Activated gamma-delta T cell treated with anti-CD3 and anti-CD28 coated beads, Interleukin-2, amount 50 U/mL, for 16 hours (primary cell): ENCODE measurements at places on chromosomes 3 and 15.

DNA sequence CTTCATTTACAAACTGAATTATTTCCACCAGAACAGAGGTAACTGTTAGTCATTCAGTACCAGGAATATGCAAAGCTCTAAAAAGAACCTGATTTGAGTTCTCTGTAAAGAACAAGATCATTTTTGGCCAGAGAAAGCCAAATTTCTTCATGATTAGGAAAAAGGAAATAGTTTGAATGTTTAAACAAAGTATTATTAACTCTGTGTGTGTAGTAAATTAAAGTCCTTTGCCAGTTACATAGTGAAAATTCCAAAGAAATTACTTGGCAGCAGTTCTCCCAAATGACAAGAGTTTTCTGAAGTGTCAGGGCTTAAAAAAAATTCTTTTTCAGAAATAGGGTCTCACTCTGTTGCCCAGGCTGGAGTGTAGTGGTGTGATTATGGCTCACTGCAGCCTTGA, 24.5 kb downstream of the QTRT2 start:
- no peak for DNase-seq

- peak; percentile 3 for DNase-seq
Measured at GRCh38 chr3:172102123-172102882, 62.9 kb downstream of the FNDC3B start.

DNA sequence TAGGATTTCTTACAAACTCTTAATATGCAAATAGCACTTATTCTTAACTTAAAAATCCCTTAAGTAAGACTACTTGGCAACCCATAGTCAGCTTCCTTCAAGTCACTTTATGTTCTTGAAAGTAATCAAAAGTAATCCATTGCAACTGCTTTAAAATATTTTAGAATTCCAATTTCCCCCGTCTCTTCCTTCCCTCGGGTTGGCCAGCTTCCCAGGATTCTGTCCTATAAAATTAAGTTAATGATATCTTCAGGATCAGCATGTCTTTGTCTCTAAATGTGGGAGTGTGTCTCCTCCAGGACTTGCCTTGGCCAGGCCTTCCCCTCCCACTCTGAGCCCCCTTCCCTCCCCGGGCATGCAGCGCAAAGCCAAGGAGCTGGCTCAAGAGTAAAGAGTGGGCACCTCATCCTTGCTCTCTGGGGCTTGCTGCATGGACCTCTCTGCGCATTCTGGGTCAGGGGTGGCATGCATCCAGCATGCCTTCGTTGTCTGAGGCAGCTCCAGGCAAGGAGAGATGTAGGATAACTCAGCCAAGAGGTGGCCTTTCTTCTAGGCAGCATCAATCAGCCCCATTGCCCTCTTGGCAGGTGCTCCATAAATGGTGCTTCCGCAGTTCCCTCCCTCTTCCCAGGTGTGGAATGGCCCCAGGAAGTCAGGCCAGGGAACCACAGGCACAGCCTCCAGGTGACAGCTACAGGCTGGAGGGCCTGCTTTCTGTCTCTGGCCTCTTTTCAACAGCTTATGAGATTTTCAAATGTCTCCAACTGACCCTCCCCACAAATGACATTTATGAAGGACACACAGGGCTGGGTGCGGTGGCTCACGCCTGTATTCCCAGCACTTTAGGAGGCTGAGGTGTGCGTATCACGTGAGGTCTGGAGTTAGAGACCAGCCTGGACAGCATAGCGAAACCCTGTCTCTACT, 108.7 kb upstream of the ALDH1A3 start:
- DNase-seq: no peak

GRCh38 chr3:148682997-148683396, 14.7 kb upstream of the AGTR1 start:
- DNase-seq: no peak

DNA sequence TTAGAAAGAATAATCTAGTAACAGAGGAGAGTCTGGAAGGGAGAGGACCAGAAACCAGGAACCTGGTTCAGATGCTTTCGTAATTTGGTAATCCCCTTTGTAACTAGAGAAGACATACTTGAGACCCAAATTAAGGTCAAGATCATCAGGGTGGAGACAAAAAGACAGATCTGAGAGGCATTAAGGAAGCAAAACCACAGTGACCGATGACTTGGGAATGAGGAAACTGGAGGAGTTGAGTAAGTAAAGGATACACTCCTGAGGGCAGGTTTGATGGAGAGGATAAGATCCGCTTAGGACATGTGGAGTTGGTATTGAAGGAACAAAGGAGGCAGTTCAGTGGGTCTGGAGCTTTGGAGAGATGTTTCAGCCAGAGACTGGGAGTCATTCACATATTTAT, 23.6 kb upstream of the BCL2A1 start:
- no peak for DNase-seq

DNA sequence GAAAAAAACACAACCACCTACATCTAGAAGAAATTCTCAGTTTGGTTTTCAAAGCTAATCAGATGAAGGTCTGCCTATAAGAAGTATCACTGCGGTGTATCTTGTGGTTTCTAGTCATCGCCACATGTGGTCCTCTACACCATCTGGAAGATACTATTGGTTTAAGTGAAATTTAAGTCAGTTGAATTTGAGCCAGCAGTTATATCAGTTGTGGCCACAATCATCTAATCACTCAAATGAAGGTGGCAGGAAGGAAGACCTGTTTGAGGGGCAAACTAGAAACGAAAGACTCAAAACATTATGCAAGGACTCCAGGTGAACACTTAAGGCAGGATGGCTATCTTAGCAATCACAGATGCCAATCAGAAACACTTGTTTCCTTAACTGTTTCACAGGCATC, 48.7 kb downstream of the ETV5 start:
- DNase-seq: no peak

DNA sequence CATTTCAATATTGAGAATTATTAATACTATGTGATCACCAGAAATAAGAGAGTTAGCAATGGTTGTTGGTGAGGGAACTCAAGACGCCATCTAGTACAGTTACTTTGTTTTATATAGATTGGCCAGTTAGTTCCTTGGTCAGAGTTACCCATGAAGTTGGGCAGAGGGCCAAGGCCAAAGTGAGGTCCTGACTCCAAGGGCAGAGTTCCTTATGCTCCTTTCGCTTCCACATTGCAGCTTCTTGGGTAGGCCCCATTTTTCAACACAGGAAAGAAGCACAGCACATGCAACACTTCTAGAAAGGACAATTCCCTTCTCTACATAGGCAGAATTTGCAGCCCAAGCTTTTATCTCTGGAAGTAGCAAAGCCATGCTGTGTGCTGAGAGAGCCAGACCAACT, 178.6 kb downstream of the KCNAB1 start:
- no peak for DNase-seq

- DNase-seq: no peak
Measured at GRCh38 chr15:89072277-89072869, 15.9 kb upstream of the ABHD2 start.

DNA sequence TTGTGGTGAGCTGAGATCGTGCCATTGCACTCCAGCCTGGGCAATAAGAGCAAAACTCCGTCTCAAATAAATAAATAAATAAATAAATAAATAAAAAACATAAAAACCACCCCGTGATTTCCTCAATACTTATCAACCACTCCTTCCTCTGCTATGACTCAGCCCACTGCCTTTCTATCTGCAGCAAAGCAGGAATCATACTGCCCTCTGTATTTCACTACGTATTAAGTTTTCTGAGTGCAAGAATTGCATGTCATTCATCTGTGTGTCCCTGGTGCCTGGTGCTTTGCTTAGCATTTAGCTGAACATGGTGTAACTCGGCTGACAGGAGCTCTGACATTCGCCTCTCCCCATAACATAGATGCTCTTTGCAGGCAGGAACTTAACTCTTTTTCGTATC, 7.1 kb downstream of the LSG1 start:
- no peak for DNase-seq

DNA sequence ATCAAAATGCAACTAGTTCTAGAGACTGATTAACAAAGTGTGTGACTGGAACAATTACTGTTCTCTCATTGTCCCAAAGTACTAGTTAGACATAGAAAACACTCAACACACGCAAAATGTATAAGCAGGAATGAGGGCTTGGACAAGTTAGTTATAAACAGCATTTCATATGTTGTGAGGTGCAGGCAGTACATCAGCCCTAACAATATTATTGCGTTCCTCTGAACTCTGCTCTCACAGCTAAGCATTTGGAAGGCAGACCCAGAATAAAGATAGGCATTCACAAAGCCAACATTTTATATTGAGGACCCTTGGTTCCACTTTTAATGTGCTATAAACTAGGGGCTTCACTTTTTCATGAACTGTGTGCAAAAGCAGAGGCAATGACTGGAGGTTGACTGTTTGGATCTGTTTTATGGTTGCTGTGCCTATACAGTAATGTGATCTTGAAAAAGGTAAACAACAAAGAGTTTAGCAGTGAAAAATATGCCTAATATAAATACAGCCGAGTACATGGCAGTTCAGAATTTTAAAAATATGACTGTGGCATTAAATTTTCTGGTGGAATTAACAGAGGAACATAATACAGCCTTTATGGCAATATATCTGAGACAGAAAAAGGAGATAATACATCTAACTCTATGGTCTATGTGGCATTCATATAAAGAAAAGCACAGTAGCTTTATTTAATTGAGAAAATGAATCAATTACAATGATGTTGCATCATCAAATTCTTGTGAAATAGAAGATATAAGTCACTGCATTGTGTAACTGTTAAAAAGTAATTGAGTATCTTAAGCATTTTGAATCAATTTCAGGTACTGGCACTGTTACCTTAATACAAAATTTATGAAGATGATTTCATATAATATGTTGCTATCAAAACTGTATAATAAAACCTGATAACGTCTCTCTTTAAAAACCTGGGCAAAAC, 80.0 kb upstream of the SKOR1 start:
- no peak for DNase-seq

DNA sequence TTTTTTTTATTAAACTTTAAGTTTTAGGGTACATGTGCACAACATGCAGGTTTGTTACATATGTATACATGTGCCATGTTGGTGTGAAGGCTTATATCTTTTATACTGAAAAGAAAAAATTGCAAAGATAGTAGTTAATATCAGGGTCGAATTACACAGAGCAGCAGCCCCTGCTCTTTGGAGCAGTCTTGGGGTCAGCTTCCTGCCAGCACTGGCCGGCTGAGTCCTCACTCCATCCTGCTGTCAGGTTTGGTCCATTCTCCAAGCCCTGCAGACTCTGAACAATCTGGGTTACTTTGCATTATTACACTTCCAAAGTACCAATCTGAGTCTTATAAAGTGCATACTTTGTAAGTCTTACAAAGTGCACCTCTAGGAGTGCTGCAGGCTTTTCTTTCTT, 66.0 kb downstream of the COL8A1 start:
- DNase-seq: no peak

DNA sequence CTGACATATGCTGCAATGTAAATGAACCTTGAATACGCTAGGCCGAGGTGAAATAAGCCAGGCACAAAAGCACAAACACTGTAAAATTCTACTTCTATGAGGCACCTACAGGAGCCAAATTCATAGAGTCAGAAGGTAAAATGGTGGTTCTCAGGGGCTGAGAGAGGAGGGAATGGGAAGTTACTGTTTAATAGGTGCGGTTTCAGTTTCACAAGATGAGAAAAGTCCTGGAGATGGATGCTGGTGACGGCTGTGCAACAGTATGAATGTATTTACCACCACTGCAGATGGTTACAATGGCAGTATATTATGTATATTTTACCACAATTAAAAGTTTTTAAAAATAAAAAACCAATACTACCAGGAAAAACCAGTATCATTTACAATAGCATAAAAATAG, 4.0 kb downstream of the TNK2 start:
- no peak for DNase-seq

GRCh38 chr3:45026038-45026437, at the start of gene CLEC3B:
TSS of gene CLEC3B (plus strand) at chr3:45026303. CDS start at chr3:45026363, 60 bp downstream.
- no peak for DNase-seq

- no peak for DNase-seq
Measured at GRCh38 chr15:100537331-100537730, 8.6 kb upstream of the CERS3 start.

DNA sequence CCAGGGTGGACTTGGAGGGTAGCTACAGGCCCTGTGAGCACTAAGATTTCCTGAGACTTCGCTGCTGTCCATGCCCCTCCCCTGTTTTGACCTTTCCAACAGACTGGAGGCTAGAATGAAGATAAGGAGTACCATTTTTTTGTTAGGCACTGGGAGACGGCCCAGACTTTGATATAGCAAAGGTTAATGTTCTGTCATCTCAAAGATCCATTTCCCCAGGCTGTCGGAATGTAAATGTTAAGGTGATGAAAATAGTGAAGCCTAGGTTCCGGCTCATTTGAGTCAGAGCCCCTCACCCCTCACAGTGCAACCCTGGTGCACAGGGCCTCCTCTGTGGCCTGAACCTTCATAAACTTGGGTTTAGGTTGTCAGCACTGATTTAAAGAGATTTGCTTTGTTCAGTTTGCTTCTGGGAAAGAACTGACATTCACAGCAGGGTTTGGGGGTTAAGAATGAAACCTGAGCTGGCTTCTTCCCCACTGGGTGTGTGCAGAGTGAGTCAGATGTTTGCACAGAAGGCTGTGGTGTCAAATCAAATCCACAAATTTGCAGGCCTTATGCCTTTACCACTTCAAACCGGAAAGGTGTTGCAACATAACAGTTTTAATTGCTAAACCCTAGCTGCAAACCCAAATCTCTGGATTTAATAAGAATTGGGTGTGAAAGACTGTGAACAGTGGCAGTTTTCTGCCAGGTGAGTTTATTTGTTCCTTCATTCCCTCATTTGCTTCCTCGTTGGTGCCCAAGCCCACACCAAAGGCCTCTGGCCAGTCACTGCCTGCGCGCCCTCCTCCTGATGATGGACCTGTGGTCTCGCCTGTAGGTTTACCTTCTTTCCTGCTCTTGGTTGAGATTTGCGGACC, 20.6 kb upstream of the KCTD6 start:
- peak; percentile 33 for DNase-seq
